ENCODE measurements at places on chromosomes 7 and 10.

DNA sequence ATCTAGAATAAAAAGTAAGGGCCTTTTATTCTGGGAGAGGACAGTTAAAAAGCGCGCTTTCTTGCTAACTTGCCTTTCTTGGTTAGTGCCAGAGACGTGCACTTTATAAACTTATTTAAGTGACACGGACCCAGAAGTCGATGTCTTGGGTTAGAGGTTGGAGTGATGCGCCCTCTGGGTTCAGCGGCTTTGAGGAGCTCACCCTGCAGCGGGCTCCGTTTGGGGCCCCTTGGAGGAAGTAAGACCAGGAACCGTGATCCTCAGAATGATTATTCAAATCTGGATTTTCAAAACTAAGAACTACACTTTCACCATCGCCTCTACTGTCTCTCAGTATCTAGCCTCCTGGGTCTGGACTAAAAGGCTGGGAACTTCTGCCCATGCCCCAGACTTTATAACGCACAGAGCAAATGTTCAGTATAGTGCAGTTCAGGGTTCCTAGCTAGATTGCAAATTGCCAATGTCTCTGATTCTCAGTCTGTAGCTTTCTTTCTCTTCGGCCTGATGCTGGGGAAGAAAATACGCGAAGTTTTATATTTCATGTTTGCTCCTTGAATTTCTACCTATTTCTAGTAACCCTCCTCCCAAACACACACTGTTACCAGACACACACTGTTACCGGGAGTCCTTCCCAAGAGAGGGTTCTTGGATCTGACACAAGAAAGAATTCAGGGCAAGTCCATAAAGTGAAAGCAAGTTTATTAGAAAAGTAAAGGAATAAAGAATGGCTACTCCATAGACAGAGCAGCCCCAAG, 18.6 kb upstream of the SMO start:
- no peak for DNase-seq

- DNase-seq, result no peak
These were observed 178.5 kb upstream of the RNF32 start for GRCh38 chr7:156461881-156462665.

DNA sequence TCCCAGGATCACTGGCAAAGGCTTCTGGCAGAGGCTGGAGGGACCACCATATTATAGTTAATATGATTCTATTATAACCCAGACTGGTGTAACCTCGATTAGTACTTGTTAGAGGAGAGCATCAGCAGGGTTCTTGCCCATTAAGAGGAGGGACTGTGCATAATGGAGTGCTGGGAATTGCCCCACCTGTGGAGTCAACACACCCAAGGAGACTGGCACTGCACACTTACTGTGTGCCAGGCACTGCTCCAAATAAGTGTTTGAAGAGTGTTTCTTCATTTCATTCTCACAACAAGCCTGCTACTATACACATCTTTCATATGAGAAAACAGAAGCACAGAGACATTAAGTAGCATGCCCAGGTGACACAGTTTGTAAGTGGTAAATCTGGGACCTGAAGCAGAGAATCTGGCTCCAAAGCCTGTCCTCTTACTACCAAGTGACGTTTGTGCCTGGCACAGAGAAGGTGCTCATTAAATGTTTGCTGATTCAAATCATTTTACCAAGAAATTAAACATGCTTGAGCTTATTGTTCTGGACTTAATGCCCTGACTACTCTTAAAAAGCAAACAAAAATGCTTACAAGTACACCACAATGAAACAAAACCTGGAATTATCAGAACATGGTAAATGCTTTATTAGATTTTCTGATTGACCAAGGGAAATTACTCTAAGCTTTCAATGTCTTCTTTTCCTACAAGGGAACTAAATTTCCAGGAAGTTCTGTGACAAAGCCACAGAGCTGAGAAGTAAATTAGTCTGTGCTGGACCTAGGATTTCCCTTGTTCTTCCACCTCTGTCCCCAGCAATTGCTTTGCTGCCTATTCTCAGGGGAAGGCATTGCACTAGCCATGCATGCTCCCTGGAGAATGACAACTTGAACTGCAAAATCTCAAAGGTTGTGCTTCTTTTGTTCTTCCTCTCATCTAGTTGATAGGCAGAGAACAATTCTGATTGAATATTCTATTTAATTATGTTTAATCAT, 809 bp downstream of the SLC13A1 start:
- no peak for DNase-seq

- DNase-seq, result no peak
These were observed 788.4 kb upstream of the SORCS1 start for GRCh38 chr10:107952649-107953556.

GRCh38 chr10:130022086-130022485, 58.0 kb upstream of the EBF3 start:
- DNase-seq, result no peak

- no peak for DNase-seq
These were observed 19.6 kb upstream of the ZNF488 start for GRCh38 chr10:47403446-47404318.

GRCh38 chr7:142711746-142712616, 37.3 kb upstream of the PRSS1 start:
- no peak for DNase-seq

Measured in activated naive CD4-positive, alpha-beta T cell (primary cell).